Stimulated activated CD8-positive, alpha-beta memory T cell treated with anti-CD3 and anti-CD28 coated beads, Interleukin-7, amount 100 ng/mL, for 1 hour (primary cell): ENCODE measurements at places on chromosomes 4 and X.

GRCh38 chrX:4572691-4573090, 859.2 kb upstream of the PRKX start:
- DNase-seq, result no peak

DNA sequence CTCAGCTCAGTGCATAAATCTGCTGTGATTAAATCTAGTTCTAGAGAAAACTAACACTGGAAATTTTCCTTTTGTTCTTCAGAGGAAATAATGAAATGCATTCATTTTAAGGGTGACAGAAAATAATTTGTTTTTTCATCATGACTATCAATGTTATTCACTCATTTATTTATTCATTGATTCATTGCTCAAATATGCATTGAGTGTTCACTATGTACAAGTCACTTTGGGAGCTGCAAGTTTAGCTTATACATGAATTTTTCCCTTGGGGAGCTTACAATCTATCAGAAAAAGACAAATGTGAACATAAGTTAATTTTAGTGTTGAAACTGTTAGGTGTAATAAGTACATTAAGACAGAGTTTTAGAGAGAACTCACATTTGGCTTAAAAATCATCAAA, 897.8 kb downstream of the CENPC start:
- DNase-seq, result no peak

DNA sequence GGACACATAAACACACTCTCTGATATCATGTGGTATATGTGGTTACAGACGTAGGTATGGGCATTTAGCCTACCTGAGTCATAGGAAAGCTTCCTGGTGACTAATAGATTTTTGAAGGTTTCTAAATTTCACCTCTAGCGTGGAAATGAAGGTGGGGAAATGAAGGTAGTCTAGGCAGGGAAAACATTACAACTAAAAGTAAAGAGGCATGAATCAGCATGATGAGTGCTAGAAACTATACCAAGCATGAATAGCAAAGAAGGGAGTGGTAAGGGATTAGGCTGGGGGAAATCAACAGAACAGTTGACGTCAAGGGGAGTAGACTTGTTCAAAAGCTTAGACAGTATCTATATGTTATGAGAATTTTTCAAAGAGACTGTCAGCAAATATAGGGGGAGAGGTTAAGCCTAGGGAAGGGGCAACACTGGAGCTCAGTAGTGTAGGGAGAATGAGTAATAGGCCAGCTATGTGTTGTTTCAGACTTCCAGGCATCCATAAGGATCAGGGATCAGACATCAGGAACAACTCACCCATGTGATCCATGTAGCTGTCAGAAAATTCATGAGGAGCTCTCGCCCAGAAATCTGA, 279.3 kb upstream of the DIPK2B start:
- DNase-seq, result no peak

DNA sequence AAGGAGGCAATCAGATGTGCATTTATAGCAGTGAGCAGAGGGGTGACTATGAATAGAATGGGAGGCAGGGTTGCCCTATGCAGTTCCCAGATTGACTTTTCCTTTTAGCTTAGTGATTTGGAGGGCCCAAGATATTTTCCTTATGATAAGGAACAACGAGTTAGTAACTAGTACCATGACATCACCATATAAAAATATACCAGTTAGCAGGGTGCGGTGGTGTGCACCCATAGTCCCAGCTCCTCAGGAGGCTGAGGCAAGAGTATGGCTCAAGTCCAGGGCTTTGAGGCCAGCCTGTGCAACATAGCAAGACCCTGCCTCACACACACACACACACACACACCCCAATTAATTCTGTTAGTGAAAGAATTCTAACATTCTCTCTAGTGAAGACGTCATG, 53.0 kb downstream of the IL13RA2 start:
- no peak for DNase-seq

DNA sequence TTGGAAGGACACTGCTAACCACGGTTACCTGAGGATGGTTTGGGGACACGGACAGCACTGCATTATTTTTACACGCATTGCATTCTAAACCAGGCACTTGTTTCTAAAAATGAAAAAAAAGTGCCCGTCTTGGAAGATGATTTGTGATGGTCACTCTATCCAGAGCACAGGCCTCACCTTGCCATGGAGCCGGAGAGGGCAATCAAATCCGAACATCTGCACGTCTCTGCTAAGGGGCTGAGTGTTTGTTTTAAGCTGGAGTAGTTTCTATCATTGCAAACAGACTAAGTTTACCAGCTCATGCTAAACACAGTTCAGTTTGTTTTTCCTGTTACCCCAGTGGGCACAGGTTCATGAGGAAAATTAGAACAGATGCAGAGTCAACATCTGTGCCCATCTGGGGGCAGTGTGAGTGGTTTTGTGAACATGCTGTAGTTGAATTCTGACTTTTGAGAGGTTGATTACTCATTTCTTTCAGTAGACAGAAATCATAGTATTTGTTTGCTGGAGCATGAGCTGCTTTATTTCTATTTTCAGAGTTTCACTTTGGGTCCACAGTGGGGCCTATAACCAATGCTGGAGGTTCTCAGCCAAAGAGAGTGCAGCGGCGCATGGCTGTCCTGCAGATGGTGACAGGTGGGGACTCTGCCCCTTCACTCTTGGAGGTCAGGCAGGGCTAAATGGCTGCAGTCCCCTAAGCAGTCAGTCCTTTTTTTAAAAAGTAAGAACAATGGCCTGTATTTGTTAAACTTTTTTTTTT, 65.4 kb upstream of the ENPP6 start:
- DNase-seq, result no peak

GRCh38 chr4:87005690-87006425, 71.0 kb downstream of the AFF1 start:
- DNase-seq, result no peak

- DNase-seq, result no peak
These were observed 342.5 kb upstream of the NOCT start for GRCh38 chr4:138673053-138673452.

GRCh38 chr4:147110473-147111367, 165.1 kb upstream of the TTC29 start:
- no peak for DNase-seq
